ENCODE measurements at places on chromosomes 6 and 20.

- peak; percentile 30 for DNase-seq
Observed at GRCh38 chr20:48716086-48716485, 111.7 kb downstream of the PREX1 start.

GRCh38 chr20:23165307-23165750, 79.2 kb upstream of the CD93 start:
- DNase-seq, result no peak

GRCh38 chr6:105509506-105510331, 106.8 kb upstream of the PREP start:
- no peak for DNase-seq

GRCh38 chr6:106510090-106510970, 119.0 kb downstream of the RTN4IP1 start:
- no peak for DNase-seq

DNA sequence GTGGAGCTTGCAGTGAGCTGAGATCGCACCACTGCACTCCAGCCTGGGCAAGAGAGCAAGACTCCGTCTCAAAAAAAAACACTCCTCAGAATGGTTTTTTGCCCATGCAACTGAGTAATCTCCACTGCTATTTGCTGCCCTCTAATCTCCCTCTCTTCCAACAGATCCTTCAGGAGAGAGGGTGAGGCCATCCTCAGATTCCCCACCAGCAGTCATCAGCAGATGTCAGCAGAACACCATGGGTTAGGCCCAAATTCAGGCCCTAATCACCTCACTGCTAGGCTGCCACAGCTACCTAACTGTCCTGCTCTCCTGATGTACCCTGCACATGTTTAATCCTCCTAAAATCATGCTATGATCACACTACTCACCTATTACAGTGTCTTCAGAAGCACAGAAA, 63.2 kb upstream of the BEND6 start:
- no peak for DNase-seq
